ENCODE measurements at places on chromosomes 6 and 20.

DNA sequence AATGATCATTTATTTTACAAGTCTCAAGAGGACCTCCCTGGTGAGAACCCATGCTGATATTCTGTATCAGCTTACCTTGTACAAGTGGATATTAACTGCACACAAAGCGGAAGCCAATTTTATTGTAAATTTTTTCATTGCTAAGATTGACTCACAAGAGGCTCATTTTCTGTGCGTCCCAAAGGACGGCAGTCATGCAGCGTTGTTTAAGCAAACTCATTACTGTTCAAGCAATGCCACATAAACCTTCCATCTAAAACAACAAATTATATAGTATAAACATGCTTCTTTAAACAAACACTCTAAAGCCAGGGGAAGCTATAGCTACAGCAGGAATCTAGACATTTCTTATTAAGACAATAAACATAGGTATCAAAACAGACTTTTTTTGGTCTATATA, 575.3 kb downstream of the FRK start:
- no peak for DNase-seq

DNA sequence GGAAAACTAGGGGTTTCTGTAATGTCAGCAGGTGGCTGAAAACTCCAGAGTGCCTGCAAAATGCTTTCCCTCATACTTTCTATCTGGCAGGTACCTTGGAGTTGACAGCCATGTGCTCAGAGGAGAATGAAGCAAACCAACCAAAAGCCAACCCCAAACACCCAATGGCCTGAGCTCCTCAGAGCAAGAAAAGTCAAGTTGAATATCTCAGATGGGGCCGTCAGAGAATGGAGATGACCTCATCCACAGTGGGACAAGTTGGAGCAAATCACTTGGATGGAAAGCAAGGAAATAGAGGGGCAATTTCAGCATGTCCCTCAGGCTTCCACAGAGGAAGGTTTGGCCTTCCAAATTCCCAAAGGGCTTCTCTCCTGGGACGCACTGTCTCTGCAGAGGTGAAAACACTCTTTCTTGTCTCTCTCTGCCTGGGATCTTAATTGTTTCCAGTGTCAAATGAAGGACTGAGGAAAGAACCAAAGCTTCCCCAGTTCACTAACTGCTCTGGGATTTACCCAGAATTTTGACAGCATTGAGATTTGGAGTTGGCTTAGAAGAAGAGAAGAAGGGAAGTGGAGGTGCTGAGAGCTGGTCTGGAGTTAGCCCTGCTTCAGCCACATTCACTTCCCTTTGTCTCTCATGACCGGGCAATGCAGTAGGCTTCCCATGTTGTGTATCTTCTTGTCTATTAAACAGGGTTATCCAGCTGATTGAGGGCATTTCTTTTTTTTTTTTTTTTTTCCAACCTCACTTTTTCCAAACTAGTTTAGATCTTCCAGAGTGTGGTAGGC, 42.2 kb downstream of the PRND start:
- no peak for DNase-seq

GRCh38 chr6:85983032-85983659, 340.5 kb upstream of the SYNCRIP start:
- no peak for DNase-seq

- no peak for DNase-seq
These were observed 81.4 kb downstream of the CTNNBL1 start for GRCh38 chr20:37775200-37775599.

DNA sequence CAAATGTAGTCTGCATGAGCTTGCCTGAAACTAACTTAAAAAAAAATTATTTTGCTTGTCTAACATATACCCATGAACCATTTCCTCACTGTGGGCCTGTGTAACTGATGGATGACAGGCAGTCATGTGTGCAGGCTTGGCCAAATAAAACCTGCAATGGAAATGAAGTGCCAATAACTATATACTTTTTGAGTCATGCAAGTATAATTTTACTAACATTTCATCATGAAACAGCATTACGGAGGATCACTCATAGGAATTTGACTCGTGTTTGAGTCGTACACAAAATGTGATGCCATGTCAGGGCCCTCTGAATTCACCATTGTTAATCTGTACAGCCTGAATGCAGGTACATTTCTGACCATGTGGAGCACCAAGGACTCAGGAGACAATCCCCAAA, 46.6 kb downstream of the HDDC2 start:
- no peak for DNase-seq

- DNase-seq = no peak
These were observed 12.9 kb upstream of the NT5E start for GRCh38 chr6:85436939-85437495.

- no peak for DNase-seq
These were observed 124.7 kb downstream of the HFE start for GRCh38 chr6:26211963-26212362.

GRCh38 chr20:3545401-3545925, 74.6 kb downstream of the ATRN start:
- DNase-seq = no peak

DNA sequence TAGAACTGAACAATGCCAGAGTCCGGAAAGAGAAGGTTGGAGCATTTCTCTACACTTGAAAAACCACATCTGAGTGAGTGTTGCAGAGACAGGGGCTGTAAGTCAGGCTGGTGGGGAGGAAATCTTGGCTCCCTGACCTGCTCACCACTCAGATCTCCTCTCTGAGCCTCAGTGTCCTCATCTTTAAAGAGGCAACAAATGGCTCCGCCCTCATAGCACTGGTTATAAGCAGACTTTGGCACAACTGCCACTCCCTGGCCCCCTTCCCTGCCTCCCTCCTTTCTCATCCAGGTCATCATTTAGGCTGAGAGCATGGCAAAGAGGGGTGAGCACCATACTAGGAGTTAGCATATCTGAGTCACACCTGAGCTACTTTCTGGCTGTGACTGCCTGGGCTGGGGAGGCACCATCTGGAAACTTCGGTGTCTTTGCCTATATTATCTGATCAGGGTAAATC, 10.6 kb downstream of the SIRPG start:
- no peak for DNase-seq

DNA sequence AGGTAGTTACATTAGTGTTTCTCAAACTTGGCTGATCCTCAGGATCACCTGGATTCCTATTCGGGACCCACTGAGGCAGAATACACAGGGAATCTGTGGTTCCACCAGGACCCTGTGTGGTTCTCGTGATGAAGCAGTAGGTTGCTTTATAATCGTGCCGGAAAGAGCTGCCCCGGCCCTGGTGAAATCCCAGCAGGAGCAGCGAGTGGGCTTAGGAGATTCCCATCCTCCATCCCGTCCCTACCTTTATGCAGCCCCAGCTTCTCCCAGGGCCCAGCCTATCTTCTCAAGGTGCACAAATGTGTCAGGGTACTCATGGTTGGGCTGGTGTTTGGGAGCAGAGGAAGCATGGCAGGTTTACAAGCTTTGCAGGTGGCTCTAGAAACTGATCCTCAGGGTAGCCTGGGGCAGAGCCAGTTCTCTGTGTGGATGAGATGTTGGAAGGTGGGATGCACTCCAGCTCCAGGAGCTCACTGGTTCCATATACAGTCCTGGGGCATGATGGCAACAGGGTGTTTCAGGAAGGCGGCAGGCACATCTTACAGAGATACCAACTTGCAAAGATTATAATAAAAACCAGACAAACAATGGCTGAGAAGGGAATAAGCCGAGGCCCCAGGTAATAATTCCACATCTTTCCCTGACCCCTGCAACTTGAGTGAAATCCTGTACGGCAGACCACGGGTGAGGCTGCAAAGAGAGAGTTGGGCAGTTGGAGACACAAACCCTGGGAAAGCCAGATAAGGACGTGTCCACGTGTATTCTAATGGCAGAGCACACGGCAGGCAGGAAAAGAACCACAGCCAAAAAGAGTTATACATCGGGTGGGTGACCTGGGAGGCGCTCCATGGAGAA, 5.9 kb downstream of the SLC22A1 start:
- no peak for DNase-seq
